ENCODE measurements at places on chromosomes 4 and X.

DNA sequence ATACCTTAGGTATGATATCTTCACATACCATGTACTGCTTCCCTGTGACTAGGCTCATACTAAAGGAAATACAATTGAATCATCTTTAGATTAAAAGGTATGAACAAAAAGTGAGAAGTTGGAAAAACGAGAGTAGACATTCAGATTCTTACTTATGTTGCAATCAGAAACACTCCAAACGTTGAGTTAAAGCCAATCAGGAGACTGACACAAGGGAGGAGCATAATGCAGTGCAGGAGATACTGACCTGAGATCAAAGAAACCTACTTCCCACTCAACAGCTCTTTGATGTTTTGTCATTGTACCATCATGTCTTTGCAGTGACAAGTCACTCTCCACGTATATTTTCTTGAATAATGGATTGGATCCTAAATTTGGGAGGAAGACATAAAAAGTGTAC, 8.9 kb upstream of the PCDH18 start:
- DNase-seq: no peak

- peak; percentile 71 for DNase-seq
Observed at GRCh38 chrX:145609951-145610511, 207.6 kb upstream of the SLITRK2 start.

GRCh38 chr4:151527699-151528098, 118.7 kb downstream of the FHIP1A start:
- no peak for DNase-seq

GRCh38 chr4:57445686-57446085, 335.5 kb upstream of the IGFBP7 start:
- no peak for DNase-seq

DNA sequence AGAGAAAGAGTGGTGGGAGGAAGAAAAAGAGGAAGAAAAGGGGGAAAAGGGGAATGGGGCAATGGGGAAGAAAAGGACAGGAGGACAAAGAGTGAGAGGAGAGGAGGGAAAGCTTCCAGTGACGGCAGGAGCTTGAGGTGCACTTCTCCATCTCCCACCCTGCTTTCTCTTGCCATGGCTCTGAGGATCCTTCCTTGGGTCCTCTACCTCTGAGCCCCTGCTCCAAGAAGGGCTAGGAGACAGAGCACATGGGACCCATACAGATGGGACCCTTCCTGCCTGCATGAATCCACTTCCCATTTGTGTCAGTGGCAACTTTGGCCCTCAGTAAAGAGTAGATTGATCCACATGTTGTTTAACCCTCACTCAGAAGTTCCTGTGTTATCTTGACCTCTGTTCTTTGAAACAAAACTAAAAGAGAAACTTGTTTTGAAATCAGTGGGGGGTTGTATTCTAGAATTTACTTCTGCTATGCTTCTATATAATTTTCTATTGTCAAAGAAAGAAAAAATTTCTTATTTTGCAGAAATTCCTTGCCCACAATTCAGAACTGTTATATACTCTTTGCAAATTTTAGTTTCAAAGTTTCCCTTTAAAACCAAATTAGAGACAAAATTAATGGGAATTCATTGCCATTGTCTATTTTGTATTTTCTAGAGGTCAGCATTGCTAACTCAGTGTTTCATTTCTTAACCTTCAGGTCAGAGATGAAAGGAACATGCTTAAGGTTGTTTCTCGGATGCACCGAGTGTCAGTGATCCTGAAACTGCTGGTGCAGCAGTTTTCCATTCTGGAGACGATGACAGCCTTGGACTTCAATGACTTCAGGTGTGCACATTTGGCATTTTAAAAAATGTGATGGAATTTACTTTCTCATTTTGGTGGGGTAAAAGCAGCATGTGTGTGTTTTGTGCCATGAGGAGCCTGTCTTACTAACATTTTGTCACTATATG, 5.0 kb downstream of the TDO2 start:
- no peak for DNase-seq

DNA sequence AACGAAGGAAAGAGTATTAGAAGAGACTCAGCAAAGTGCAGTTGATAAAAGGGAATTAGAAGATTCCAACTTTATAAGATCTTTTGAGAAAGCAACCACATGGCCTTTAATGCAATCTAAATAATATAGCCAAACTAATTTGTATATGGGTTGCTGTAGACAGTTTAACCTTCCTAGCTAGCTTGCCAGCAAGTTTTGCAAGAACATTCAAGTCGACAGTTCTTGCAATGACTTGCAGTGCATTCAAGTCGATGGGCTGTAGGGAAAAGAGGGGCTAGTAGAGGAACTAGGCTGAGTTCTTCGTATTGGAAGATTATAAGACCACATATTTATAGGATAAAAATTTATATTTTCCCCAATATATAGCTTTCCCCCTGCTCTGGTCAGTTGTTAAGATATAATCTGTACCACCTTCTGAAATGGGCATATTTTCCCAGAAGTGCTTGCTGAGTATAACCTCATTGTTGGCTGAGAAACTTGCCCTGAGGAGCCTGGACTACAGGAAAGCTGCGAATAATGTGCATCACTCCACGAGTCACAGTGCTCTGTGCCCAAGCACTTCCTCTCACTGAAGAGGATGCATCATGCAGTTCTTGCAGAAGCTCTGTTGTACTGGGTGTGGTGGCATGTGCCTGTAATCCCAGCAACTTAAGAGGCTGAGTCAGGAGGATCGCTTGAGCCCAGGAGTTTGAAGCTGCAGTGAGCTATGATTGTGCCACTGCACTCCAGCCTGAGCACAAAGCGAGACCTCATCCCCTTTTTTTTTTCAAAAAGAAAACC, 56.7 kb downstream of the DOCK11 start:
- DNase-seq: peak; percentile 76

DNA sequence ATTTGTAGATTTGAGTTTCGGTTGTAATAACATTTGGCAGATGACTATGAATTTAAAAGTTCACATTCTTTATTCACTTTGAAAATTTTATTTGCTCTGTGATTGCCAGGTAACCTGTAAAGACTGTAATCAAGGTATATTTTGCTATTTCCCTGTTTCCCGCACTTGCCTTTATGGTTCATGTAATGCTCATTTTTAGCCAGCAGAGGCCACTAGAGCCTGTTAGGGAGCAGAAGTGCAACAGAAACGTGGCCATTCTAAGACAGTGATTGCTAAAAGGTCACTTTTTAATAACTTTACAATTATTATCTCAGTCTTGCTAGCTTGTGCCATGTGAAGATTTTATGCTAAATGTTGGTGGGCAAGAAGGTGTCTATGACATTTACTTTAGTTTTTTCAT, 12.4 kb downstream of the YIPF6 start:
- DNase-seq: no peak

- no peak for DNase-seq
Observed at GRCh38 chr4:154421618-154422017, 70.0 kb downstream of the DCHS2 start.

- DNase-seq: no peak
Observed at GRCh38 chrX:312621-313331, 5.8 kb downstream of the GTPBP6 start.

DNA sequence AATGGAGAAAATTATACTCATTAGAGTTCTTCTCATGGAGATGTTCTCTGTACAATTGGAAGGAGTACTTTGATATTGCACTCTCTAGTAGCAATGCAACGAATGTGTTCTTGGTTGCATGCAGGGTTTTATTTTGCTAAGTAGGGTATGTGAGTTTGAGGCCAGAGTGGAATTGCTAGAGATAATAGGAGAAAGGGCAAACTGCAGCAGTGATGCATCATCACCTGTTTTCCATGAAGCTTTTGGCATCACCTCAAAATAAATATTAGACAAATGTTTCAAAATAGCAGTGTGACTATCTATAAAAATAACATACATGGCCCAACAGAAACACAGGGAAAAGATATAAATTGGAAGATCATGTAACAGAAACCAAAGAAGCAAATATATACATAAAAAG, 93.3 kb downstream of the TIGD2 start:
- DNase-seq: peak; percentile 39

- no peak for DNase-seq
Observed at GRCh38 chr4:77911091-77911490, 48.5 kb downstream of the MRPL1 start.
